ENCODE measurements at places on chromosomes 7 and 10.
A peak's percentile ranks its signal among the peaks of the same experiment; 100 is the strongest.

- DNase-seq, result no peak
Observed at GRCh38 chr10:92082583-92083280, 159.2 kb downstream of the BTAF1 start.

DNA sequence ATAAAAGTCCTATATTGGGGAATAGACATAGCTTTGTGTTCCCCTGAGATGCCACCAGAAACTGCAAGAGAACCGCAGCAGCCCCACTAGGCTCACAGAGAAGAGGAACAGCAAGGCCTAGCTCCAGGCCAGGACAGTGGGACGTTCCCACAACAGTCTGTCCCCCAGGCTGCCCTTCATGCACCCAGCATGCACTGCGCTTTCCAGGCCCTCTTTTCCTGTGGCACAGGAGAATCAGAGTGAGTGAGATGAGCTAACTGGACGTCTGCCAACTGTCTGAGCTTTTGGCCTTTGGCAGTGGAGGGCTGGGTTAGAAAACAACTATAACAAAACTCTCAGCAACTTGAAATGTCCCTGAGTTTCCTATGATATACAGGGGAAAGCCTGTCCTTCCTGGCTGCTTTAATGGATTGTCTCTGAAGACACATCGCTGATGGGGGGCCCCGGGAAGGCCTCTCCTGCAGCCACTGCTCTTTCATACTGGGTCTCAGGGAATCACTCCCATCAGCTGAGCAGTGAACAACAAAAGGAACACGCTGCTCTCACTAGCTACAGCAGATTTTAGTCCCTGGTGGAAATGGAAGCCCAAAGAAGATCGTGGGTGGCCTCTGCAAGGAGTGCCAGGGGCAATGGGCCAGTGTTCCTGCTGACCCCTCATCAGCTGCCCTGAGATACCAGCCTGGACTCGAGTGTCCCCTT, 53.5 kb downstream of the PODXL start:
- no peak for DNase-seq

GRCh38 chr7:30468041-30468440, 10.5 kb downstream of the NOD1 start:
- DNase-seq, result no peak

DNA sequence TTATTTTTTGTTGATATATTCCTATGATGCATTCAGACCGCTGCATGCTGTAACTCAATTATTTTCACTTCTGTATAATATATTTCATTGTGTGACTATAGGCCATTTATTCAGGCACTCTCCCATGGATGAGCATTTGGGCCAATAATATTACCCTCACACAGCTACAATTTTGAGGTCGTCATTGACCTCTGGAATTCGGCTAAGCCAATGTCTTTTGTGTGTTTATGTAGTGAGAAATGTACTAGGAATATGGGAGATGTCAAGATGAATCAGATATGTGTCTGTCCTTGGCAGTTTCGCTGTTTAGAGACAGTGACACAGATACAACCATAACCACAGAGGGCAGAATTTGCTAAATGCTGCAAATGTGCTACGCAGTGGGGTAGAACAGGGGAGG, 474.2 kb downstream of the ADRA2A start:
- no peak for DNase-seq

GRCh38 chr10:124182088-124182541, 88.7 kb upstream of the CHST15 start:
- DNase-seq, result no peak

DNA sequence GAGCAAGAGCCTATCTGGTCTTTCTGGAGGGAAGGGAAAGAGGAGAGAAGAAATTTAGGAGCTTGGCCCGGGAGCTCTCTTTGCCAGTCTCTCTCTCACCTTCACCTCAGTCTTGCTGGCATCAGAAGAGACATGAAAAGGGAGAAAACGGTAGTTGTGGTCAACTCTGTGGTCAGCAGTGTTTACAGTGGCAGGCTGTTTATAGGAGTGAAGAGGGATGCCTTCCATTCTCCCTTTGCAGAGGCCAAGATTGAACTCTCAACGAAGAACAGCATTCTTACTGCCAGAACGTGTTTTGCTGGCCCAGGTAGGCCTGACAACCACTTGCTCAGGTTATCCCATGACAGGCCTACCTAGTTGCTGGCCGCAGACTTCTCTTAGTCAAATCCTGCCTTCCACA, 133.3 kb downstream of the CCDC3 start:
- DNase-seq, result no peak

GRCh38 chr10:132879408-132880127, 62.8 kb downstream of the CFAP46 start:
- DNase-seq, result no peak

GRCh38 chr10:2874963-2875362, 192.4 kb upstream of the PFKP start:
- no peak for DNase-seq

DNA sequence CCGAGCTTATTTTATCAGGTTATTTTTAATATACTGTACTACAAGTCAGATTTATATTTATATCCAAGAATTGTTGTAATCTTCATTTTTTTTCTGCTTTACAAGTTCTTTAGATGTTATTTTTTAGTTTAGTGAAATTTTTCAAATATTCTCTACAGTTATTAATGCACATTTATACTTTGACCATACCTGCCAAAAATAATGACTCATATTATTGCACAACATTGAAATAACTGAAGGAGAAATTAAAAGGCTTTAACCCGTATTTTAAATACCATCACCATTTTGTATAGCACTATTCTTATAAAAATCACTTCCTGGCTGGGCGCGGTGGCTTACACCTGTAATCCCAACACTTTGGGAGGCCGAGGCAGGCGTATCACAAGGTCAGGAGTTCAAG, 278.5 kb downstream of the BICC1 start:
- DNase-seq, result no peak

GRCh38 chr10:48364659-48365405, 58.4 kb downstream of the MAPK8 start:
- DNase-seq, result peak; percentile 35

Measured in NCI-H1417 treated with DMSO at 0.1 percent for 48 hours (cell line).